ENCODE measurements at places on chromosomes 3 and 15.

GRCh38 chr15:79450648-79451047 is 18.5 kb downstream of the MINAR1 start:
- DNase-seq = no peak

- DNase-seq = no peak
Observed at GRCh38 chr3:115667738-115668065, 44.4 kb downstream of the GAP43 start.

GRCh38 chr15:35986191-35986721 is 440.3 kb upstream of the DPH6 start:
- DNase-seq = no peak

GRCh38 chr15:46795685-46796084 is 921.6 kb upstream of the SEMA6D start:
- DNase-seq = no peak

DNA sequence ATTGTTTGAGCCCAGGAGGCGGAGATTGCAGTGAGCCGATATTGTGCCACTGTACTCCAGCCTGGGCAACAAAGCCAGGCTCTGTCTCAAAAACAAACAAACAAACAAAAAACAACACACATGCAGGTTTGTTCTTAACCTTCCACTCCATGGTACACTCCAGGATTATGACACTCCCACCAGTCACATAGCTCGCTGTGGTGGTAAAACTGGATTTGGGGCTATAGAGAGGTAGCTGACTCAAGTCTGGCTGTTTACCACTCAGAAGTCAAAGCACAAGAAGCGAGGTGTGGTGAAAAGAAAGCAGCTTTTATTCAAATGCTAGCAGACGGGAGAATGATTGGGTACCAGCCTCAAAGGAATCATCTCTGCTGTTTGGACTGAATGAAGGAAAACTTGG is 49.0 kb upstream of the SIAH2 start:
- no peak for DNase-seq

DNA sequence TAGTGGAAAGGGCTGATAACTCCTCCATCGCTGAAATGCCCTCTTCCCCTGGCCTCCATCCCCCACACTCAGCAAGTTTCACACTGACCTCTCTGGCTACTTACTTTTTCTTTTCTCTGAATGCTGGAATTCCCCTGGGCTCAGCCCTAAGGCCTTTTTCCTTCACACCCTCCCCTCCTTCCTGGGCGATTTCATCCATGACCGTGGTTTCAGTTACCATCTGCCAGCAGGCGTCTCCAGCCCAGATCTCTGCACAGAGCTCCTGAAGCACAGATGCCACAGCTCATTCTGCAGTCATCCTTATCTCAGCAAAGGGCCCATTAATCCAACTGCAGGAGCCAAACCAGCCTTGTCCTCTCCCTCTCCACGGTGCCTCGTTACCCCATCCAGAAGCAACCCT is 114.0 kb downstream of the RFTN1 start:
- DNase-seq = no peak

DNA sequence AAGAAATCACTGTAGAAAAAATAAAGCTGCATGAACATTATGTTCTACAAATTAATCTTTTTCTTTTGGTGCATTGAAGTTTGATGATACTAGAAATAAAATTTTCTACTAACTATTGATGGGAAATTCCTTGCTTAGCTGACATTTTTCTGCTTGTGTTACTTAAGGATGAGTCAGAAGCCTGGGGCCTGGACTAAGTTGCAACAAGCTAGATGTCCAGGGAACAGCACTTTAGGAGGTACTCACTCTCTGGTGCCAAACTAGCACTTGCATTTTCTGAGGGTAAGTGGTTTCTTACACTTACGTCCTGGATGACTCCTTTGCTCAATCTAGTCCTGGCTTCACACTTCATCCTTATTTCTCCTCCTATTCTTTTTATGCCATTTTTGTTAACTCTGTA is 945.1 kb downstream of the IGSF11 start:
- no peak for DNase-seq

DNA sequence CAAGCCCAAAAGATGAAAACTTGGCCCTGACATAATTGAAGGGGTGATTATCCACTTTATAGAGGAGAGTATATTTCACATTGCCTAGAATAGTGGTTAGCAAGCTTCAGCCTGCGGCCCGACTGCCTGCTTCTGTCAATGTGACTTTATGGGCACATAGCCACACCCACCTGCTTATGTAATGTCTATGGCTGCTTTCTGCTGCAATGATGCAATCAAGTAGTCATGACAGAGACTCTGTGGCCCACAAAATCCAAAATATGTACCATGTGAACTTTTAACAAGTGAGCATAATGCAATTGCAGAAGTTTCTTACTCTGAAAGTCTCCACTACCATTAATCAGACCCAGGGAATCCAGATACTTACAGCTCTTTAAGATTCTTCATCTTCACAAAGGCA is 103.1 kb downstream of the LRIG1 start:
- DNase-seq = no peak

DNA sequence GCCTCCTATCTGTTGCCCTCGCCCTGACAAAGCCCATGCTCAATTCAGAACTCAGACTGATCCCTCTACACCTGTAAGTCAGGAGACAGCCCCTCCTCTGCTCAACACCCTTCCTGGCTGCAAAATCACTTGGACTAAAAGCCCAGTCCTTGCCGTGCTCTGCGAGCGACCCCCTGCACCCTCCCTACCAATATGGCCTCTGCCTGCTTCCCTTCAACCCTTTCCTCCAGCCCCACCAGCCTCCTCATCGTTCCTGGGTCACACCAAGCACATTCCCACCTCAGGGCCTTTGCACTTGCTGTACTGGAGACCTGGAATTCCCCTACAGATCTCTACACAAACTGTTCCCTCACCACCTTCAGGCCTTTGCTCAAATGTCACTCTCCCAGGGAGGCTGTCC is 5.2 kb upstream of the SSUH2 start:
- no peak for DNase-seq

- no peak for DNase-seq
Observed at GRCh38 chr15:37124331-37124730, 24.0 kb upstream of the MEIS2 start.

DNA sequence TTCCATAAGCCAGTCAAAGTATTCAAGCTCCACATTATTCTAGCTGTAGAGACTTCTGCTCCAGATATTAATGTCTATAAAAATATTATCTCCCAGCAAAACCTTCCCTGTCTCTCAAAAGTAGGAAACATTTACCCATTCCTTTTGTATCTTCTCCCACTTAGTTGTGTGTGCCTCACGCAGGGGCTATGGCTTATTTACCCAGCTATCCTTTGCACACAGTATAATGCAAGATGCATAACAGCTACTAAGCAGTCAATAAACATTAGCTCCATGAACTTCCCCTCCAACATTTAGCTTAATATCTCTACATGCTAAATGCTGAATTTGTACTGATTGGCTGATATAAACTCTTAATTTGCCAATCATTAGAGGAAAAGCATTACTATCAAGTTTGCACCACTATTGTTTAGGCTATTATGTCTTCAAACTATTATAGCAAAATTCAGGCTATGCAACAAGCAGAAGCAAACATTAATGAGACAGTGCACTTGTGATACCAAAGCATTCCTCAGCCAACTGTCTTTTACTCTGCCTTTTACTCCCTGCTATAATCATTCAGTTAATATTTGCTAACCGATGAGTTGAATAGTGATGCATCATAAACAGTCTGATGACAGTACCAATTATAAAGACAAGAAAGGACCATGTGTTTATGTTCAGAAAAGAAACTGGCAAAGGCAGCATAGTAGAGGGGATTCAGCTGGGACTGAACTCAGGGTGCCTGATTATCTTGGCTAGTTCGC is 81.2 kb downstream of the PLCH1 start:
- no peak for DNase-seq

- DNase-seq = no peak
Observed at GRCh38 chr3:194741916-194742315, 56.2 kb downstream of the FAM43A start.

GRCh38 chr3:32352563-32352962 is 39.1 kb upstream of the CMTM7 start:
- no peak for DNase-seq

- DNase-seq = no peak
Observed at GRCh38 chr3:152319831-152320617, 51.3 kb downstream of the MBNL1 start.

GRCh38 chr3:113496924-113497323 is 18.0 kb downstream of the SPICE1 start:
- no peak for DNase-seq

- DNase-seq = no peak
Observed at GRCh38 chr3:43148033-43148432, 42.2 kb upstream of the POMGNT2 start.

DNA sequence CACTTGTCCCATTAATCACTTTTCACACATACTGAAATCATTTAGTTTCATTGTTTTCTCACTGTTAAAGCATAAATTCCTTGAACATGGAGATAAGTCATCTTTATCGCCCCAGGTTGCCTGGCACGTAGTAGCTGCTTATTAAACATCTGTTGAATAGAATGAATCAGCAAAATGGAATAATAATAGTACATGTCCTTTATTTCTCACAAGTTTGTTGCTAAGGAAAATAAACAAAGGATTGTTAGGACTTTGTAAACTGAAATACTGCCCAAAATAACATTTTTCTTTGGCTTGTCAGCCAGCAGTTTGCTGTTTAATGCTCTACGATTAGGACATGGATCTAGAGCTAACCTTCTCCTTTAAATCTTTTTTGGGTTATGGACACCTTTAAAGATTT is 17.9 kb downstream of the SLC35A5 start:
- no peak for DNase-seq

DNA sequence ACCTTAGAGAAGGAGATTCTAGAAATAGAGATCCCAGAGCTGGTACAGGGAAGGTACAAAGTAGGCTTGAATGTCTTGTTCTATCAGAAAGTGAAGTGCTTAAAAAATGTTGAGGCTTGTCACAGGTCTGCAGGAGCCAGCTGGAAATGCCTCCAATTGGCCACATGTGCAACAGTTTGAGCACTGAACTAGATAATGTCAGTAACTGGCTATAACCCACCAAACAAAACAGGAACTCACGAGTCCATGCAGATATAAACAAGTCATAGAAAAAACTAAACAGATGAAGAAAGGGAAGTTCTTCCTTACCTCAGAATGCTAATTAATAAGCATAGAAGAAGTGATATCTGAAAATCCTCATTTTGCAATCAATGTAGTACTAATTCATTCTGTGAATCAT is 11.9 kb upstream of the TF start:
- DNase-seq = no peak

DNA sequence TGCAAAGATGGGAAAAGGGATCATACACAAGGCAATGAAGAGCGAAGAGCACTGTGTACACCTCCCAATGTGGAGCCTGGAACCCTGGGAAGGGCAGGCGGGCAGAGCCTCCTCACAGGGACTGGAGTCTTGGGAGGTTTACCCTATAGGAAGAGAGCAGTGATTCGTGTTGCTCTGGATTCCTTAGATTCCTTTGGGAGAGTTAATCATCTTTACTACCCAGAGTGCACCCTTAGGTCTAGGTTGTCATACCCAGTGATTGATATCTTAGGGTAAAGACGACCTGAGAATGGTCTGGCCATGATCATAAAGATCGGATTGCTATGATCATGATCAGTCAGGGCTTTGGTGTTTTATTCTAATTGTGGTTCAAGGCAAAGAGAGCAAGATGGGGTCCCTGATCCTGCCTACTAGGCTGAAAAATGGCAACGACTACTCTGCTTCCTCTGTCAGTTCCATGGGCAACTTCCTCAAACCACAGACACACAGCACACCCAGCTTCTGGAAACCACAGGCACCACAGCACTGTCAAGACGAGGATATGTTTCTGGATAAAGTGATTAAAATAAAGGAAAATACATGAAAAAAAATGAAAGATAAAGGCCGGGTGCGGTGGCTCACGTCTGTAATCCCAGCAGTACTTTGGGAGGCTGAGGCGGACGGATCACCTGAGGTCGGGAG is 20.4 kb upstream of the MAP6D1 start:
- no peak for DNase-seq

GRCh38 chr3:189117087-189117486 is 54.7 kb upstream of the TPRG1 start:
- no peak for DNase-seq

DNA sequence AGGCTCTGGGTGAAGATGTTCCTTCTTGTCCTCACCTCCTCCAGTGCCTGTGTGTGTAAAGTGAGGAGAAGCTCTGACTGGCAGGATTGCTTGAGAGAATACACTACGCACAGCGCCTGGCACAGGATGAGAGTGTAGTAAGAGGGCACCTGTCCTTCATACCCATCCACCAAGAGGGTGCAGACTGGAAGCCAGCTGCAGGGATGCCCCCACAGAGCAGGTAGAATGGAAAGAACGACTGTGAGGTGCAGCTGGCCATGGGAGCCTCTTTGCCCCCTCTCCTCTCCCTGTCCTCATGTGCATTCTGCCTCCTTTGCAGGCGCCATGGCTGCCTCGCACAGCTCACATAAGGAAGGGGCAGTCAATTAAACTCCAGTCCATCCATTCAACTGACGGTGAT is 12.3 kb downstream of the FBXL22 start:
- no peak for DNase-seq

- no peak for DNase-seq
Observed at GRCh38 chr15:39195961-39196486, 384.9 kb upstream of the THBS1 start.

DNA sequence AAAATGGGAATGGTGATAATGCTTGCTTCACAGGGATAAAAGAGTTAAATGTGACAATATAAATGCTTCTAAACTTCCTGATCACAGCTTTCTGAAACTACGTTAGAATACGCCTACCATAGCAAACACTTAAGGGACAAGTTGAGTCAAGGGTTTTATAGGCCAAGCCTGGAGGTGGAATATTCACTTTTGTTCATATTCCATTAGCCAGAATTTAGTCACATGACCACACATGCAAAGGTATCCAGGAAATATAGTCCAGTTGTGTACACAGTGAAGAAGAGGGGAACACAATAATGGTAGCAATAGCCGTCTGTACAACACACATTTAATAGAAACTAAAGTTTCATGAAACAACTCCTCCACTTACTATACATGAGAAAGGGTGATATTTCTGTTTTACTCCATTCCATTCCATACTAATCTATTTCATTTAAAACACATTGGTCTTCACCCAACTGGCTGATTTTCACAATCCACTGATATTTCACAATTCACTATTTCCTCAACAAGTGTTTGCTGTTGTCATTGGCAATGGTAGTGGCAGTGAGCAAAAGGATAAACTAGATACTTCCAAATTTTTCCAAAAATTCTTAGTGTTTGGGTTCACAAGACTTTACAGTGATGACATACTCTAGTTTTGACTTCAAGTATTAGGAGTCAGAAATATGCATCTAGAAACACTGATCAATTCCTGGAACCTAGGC is 270.9 kb downstream of the ERC2 start:
- DNase-seq = no peak

GRCh38 chr3:108546247-108546646 is 35.9 kb upstream of the MYH15 start:
- DNase-seq = no peak

All from activated CD8-positive, alpha-beta T cell treated with anti-CD3 and anti-CD28 coated beads for 36 hours (primary cell).